IPS DF 6.9 (cell line): ENCODE measurements at places on chromosomes 6 and 20.

GRCh38 chr6:119890470-119890869, 540.9 kb upstream of the MAN1A1 start:
- H3K4me1 ChIP-seq: no peaks in the 10 kb centered on the region
- no peak overlapping the region for H3K4me3 ChIP-seq
- H3K27me3 ChIP-seq: no peaks in the 10 kb centered on the region
- no peak overlapping the region for H3K27ac ChIP-seq
- DNase-seq: no peak
- H3K36me3 ChIP-seq: no peaks in the 10 kb centered on the region

- no peak for DNase-seq
- no peaks in the 10 kb centered on the region for H3K36me3 ChIP-seq
- H3K4me3 ChIP-seq: peak overlapping the region; percentile 92; the same call in 1 of the 2 replicates
Measured at GRCh38 chr6:137219664-137220252, 573 bp upstream of the IFNGR1 start.

DNA sequence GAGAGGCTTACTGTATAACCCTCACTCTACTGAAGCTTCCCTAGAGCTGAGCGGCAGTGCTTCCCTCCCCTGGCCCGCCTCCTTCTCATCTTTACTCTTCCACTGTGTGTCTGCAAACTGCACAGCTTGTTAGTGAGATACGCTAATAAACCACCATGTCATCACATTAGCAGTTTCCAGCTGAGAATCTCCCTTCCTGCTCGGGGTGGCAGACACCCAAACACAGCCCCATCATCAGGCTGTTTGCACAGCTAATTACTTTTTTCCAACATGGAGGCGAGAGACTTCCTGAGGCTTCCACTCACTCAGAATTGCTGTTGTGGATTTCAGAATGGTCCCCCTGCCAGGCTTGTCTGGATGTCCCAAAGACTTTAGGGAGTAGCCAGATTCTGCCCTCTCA, 444.9 kb upstream of the SULF2 start:
- H3K27ac ChIP-seq: no peak overlapping the region
- no peaks in the 10 kb centered on the region for H3K36me3 ChIP-seq
- no peak for DNase-seq
- H3K4me3 ChIP-seq: no peak overlapping the region
- H3K27me3 ChIP-seq: no peaks in the 10 kb centered on the region
- H3K4me1 ChIP-seq: no peaks in the 10 kb centered on the region

- no peaks in the 10 kb centered on the region for H3K27me3 ChIP-seq
- no peak overlapping the region for H3K27ac ChIP-seq
- peak overlapping the region; percentile 10; the same call in 1 of the 2 replicates for H3K4me3 ChIP-seq
- no peaks in the 10 kb centered on the region for H3K36me3 ChIP-seq
Measured at GRCh38 chr6:31547727-31548543, 527 bp downstream of the NFKBIL1 start.

- DNase-seq: no peak
- H3K27ac ChIP-seq: no peak overlapping the region
- no peak overlapping the region for H3K4me3 ChIP-seq
- H3K4me1 ChIP-seq: no peaks in the 10 kb centered on the region; the same call in 1 of the 2 replicates
Measured at GRCh38 chr6:81561071-81561564, 191.4 kb downstream of the TENT5A start.

- H3K27me3 ChIP-seq: no peaks in the 10 kb centered on the region
- no peak for DNase-seq
- H3K4me1 ChIP-seq: no peaks in the 10 kb centered on the region
- no peak overlapping the region for H3K4me3 ChIP-seq
Measured at GRCh38 chr20:15139522-15139921, 802.1 kb upstream of the FLRT3 start.

DNA sequence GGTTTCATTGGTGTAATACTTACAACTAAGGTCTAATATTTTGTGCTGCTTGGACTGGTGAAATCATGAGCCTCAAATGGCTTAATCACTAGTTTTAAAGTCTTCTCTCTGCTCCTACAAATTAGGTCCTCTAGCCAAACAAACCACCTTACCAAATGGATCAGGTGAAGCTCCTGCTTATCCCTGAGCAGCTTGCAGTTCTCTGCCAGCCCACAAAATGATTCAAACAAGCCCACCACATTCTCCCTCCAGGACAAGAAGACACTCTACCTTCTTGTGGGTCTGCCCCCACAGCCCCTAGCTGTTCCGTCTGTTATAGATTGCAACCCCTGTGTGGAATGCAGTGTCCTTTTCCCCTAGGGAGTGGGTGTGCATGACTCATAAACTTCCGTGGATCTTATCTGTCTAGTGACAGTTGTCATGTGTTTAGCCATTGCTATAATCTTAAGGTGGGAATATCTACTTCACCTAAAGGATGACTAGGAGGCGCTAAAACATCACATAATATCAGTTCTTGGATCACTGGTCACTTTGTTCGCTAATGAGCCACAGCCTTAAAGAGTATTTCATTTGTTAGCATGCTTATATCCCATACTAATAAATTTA, 940.5 kb upstream of the MANEA start:
- no peaks in the 10 kb centered on the region for H3K4me1 ChIP-seq
- no peak overlapping the region for H3K27ac ChIP-seq
- no peaks in the 10 kb centered on the region for H3K27me3 ChIP-seq
- DNase-seq: no peak
- no peak overlapping the region for H3K4me3 ChIP-seq

GRCh38 chr20:53814060-53814459, 220.4 kb upstream of the ZNF217 start:
- H3K4me3 ChIP-seq: no peak overlapping the region
- H3K4me1 ChIP-seq: peaks cover 2% of the 10 kb centered on the region; the same call in 1 of the 2 replicates
- no peak overlapping the region for H3K27ac ChIP-seq

- no peak for DNase-seq
- no peaks in the 10 kb centered on the region for H3K4me1 ChIP-seq
- H3K27ac ChIP-seq: no peak overlapping the region
- H3K4me3 ChIP-seq: no peak overlapping the region
- no peaks in the 10 kb centered on the region for H3K36me3 ChIP-seq
Measured at GRCh38 chr6:124772733-124773319, 189.4 kb upstream of the RNF217 start.

GRCh38 chr6:155309150-155309549, 5.1 kb downstream of the TFB1M start:
- H3K4me1 ChIP-seq: no peaks in the 10 kb centered on the region
- DNase-seq: no peak
- peaks cover 6% of the 10 kb centered on the region; the same call in 1 of the 2 replicates for H3K36me3 ChIP-seq
- H3K27me3 ChIP-seq: no peaks in the 10 kb centered on the region
- no peak overlapping the region for H3K4me3 ChIP-seq
- H3K27ac ChIP-seq: no peak overlapping the region

- H3K27ac ChIP-seq: no peak overlapping the region
- H3K4me1 ChIP-seq: no peaks in the 10 kb centered on the region; the same call in none of the 2 replicates
- no peak for DNase-seq
- H3K27me3 ChIP-seq: no peaks in the 10 kb centered on the region
- H3K4me3 ChIP-seq: no peak overlapping the region
Measured at GRCh38 chr6:54291146-54291545, 17.1 kb upstream of the TINAG start.

GRCh38 chr20:57262784-57263609, 3.4 kb downstream of the BMP7 start:
- no peak overlapping the region for H3K27ac ChIP-seq
- no peak for DNase-seq
- no peaks in the 10 kb centered on the region for H3K36me3 ChIP-seq
- H3K27me3 ChIP-seq: peaks cover 42% of the 10 kb centered on the region
- no peak overlapping the region for H3K4me3 ChIP-seq
- H3K4me1 ChIP-seq: peaks cover 7% of the 10 kb centered on the region; the same call in 1 of the 2 replicates

- H3K4me1 ChIP-seq: no peaks in the 10 kb centered on the region
- H3K27me3 ChIP-seq: no peaks in the 10 kb centered on the region
- no peak overlapping the region for H3K4me3 ChIP-seq
- DNase-seq: no peak
- H3K36me3 ChIP-seq: no peaks in the 10 kb centered on the region
- no peak overlapping the region for H3K27ac ChIP-seq
Measured at GRCh38 chr6:51450248-51450957, 631.7 kb downstream of the TFAP2B start.

GRCh38 chr6:53765270-53765669, 29.5 kb upstream of the LRRC1 start:
- no peak for DNase-seq
- H3K4me1 ChIP-seq: no peaks in the 10 kb centered on the region
- H3K4me3 ChIP-seq: no peak overlapping the region

GRCh38 chr6:170038251-170038650, 252.6 kb downstream of the DLL1 start:
- H3K36me3 ChIP-seq: no peaks in the 10 kb centered on the region
- DNase-seq: no peak
- peaks cover 2% of the 10 kb centered on the region; the same call in 1 of the 2 replicates for H3K4me1 ChIP-seq

DNA sequence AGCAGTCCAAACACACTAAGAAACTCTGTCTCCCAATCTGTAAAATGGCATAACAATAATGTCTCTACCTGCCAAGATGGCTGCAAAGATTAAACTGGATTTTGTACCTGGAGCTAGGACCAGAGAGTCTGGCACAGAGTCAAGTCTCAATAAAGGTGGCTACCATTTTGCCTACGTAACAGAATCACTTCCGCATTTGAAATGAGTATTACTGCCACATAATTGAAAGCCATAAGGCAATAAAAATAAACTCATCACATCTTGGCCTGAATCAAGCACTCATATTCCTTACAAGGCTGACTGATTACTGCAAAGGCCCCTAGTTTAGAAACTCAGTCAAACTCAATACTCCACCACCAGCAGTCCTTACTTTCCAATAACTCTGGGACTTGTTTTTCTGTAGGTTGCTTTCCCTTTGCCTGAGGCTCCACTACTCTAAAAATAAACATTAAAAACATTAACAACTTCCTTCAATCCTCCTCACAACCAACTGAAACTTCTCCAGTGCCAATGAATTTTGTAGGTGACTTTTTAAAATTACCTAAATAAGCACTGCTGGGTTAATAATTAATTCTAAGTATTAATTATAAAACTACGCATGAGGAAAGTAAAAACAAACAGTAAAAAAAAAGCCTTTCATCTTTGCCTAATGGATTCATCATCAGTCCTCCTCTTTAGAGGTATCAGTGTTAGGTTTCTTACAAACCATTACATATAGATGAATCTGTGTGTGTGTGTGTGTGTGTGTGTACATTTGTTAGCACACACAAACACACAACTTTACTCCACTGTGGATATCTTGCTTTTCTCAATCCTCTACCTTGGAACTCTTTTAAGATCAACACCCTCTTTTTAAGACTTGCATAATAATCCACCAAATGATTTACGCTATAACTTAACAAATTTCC, 3.7 kb downstream of the KIF16B start:
- H3K27me3 ChIP-seq: no peaks in the 10 kb centered on the region
- no peaks in the 10 kb centered on the region for H3K4me1 ChIP-seq
- no peak overlapping the region for H3K27ac ChIP-seq
- DNase-seq: no peak
- no peak overlapping the region for H3K4me3 ChIP-seq
- no peaks in the 10 kb centered on the region for H3K36me3 ChIP-seq

DNA sequence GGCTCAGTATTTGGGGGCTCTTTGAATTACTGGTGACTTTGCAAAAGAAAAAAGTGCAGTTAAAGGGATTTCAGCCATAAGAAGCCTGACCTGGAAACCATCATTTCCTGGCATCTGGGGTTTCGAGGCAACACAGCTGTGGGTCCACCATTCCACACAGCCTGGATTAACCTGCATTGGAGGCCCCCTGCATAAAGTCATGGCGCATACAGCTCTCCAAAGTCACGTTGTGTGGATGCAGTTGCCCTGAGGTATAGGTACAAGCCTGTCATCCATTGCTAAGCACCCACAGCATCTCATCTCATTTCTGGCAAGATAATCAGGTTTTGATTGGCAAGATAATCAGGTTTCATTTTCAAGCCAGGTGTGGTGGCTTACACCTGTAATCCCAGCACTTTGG, 54.5 kb upstream of the TAGAP start:
- no peaks in the 10 kb centered on the region for H3K36me3 ChIP-seq
- H3K4me3 ChIP-seq: no peak overlapping the region
- H3K4me1 ChIP-seq: 0 out of 2 replicates have a peak, but pooled peaks cover under 1% of the 10 kb centered on the region
- DNase-seq: no peak

- no peak overlapping the region for H3K4me3 ChIP-seq
- no peak for DNase-seq
- H3K4me1 ChIP-seq: no peaks in the 10 kb centered on the region
- H3K27ac ChIP-seq: no peak overlapping the region
- no peaks in the 10 kb centered on the region for H3K27me3 ChIP-seq
Measured at GRCh38 chr20:47857187-47857568, 71.9 kb upstream of the SULF2 start.

DNA sequence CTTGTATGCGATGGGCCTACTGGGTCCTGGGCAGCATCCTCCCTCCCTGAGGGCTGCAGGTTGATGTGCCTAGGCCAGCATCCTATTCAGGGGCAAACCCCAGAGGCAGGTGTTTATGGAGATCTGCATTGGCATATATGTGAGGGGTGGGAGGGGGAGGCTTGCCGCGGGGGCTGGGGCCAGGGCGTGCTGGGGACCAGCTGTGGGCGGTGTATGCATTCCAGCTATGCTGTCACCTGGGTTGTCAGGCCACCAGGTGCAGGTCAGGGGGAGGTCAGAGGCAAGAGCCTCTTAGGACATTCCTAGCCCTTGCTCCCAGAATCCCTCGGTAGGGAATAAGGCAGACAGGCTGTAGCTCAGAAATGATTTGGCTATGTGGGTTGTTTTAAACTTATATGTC, 11.9 kb downstream of the FOXA2 start:
- no peak overlapping the region for H3K4me3 ChIP-seq
- H3K27me3 ChIP-seq: peaks cover 81% of the 10 kb centered on the region
- DNase-seq: no peak
- peaks cover 8% of the 10 kb centered on the region for H3K4me1 ChIP-seq

DNA sequence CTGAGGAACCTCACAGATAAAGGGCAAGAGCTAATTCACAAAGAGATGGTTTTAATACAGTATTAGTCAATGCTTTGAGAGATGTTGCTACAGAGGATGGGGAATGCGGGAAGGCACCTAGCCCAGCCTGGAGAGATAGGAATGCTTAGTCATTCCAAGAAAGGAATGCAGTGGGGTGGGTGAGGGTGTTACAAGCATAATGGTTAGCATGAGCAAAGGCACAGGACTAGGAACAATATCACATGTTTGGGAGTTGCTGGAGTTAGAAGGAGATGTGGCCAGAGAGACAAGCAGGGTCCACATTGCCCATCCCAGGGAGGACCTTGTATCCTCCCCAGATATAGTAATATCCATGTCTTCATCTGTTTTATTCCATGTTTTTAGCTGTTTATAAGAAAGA, 107.0 kb upstream of the OGFRL1 start:
- DNase-seq: peak; percentile 55
- H3K27ac ChIP-seq: no peak overlapping the region
- no peaks in the 10 kb centered on the region for H3K36me3 ChIP-seq
- H3K4me1 ChIP-seq: no peaks in the 10 kb centered on the region; the same call in 1 of the 2 replicates

GRCh38 chr6:37347670-37348111, 6.1 kb upstream of the RNF8 start:
- no peak overlapping the region for H3K4me3 ChIP-seq
- H3K27me3 ChIP-seq: no peaks in the 10 kb centered on the region
- DNase-seq: no peak
- no peaks in the 10 kb centered on the region for H3K36me3 ChIP-seq
- H3K4me1 ChIP-seq: no peaks in the 10 kb centered on the region

DNA sequence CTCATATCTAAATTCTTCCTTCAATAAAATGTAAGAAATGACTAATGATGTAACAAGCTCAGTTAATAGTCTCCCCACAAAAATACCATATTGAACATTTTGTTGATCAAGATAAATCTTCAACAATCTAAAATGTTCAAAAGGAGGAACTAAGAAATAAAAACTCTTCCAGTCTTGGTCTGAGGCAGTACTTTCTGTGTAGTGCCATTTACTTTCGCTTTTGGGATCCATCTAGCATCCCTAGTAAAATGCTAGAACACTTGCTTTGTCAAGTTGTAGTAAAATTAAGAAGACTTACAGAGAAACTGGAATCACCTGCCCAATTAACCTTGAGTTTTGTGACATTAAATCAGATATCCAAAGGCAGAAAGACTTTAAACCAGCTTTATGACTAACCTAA, 246.4 kb downstream of the KHDRBS2 start:
- H3K36me3 ChIP-seq: no peaks in the 10 kb centered on the region
- no peaks in the 10 kb centered on the region for H3K27me3 ChIP-seq
- DNase-seq: no peak
- no peaks in the 10 kb centered on the region for H3K4me1 ChIP-seq
- no peak overlapping the region for H3K4me3 ChIP-seq
- H3K27ac ChIP-seq: no peak overlapping the region
